H9 (cell line): ENCODE measurements at places on chromosomes 1 and 21. TPM values are rescaled to one million over a fixed set of nuclear protein-coding genes. Genes with fewer than 3 reads are reported as not detected.
A peak's percentile ranks its signal among the peaks of the same experiment; 100 is the strongest.

- DNase-seq = no peak
These were observed 732.3 kb downstream of the NCAM2 start for GRCh38 chr21:21730512-21730911.

DNA sequence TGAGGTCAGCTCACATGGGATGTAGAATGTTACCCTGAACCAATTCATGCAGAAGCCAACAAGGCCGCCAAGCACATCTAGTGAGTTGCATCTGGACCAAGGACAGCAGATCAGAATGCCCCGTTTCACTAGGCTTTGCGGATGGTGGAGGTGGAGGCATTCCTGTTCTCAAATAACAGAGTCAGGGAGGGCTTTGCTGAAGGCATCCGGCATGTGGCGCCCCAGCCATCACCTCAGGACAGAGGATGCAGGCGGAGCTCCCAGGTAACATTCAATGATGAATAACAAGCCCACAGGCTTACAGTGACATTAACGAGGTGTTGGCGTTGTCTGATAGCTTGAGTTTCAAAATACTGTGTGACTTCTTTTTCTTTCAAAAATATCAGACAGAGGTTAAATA is 476.2 kb downstream of the CAMTA1 start:
- DNase-seq = peak; percentile 66

Gene SFN
- 3.8 and 4.3 TPM in 2 replicates for total RNA-seq

Gene BARHL2
- total RNA-seq = not detected in 2 replicates
